NCI-H187 (cell line): ENCODE measurements at places on chromosomes 2 and 18.

DNA sequence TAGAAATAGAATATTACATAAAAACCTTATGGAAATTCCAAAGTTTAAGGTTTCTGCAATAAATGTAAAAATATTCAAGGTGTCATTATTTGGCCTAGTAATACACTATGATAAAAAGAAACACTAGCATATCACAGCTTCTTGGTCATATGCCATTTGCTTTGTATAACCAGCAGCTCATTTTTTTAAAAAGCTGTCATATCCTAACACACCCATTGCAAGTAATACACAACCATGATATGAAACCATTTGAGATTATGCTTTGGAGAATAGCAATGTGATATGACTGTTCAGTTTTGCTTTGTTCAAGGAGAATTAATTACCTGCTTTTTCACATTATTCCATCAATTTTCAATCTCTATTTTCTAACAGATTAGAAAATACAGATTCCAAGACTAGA is 149.0 kb downstream of the IKZF2 start:
- no peak for DNase-seq

- DNase-seq: no peak
These were observed 5.3 kb upstream of the TMEM185B start for GRCh38 chr2:120228503-120228902.

- DNase-seq: no peak
These were observed 149.9 kb downstream of the ZNF236 start for GRCh38 chr18:76972241-76972640.

DNA sequence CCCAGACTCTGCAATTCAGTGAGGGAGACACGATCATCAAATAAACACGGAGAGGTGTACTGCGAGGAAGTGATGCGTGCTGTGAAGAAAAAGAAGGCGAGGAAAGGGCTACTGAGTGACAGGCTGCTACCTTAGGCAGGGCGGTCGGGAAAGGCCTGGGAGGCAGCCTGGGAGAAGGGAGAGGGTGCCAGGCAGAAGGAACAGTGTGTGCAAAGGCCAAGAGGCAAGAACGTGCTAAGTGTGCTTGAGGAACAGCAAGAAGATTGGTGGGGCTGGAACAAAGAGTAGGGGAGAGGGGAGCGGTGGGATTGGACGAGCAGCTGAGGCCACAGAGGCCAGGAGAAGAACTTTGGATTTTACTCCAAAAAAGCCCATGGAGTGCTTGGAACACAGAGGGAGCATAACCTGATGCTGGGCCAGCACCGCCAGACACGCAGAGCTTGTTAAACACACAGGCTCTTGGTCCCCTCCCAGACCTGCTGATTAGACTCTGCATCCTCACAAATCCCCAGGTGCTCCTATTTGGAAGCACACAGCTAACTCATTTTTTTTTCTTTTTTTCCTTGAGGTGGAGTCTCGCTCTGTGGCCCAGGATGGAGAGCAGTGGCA is 30.4 kb downstream of the SERTAD2 start:
- DNase-seq: no peak

DNA sequence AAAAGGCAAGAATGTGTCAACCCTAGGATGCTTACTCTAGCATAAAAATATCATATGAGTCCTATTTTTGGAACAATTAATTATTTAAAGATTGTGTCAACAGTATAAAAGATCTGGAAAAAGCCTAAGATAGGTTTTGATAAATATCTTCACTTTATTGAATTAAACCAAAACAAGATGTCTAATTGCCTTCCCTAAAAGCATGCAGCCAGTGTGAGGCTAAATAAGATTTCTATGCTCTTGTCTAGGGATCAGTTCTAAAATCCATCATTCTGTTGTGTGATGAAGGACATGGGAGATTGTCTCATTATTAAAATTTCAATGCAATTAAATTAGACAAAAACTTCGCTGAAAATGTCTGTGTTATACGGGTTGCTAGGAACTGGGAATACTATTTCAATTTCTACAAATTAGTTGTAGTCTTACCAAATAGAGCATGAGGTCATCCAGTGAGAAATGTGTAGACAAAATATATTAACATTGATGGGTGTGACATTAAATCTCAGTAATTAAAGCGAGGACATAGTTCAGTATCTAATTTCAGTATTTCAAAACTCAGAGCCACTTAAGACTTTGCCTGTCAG is 535.6 kb upstream of the FSIP2 start:
- no peak for DNase-seq

GRCh38 chr2:41933585-41934320 is 114.1 kb upstream of the PKDCC start:
- DNase-seq: no peak

- no peak for DNase-seq
These were observed 1894.5 kb upstream of the CELF4 start for GRCh38 chr18:39460136-39460535.

- no peak for DNase-seq
These were observed 40.7 kb upstream of the GALR1 start for GRCh38 chr18:77208964-77209363.

- DNase-seq: no peak
These were observed 164.1 kb upstream of the CELF4 start for GRCh38 chr18:37729716-37730115.

DNA sequence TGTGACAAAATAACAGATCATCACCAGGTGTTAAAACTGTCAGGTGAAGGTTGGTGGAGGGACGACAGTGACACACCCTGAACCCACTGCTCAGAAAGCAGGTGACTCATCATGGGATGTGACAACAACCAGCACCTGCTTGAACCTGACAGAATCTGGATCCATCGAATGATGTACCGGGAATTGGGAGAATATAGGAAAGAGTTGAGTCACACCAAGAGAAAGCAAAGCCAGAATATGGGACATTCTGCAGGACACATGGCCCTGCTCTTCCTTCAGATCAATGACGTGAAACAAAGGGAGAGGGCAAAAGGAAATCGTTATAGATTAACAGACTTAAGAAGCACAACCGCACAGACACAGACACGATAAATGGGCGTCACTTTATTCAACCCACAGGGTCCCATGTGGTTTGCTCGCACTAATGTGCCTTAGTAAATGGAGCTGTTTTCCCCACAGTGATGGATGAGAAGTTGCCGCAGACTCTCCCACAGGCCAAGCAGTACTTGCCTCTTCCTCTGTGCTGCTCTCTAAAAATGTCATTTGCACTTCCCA is 100.1 kb downstream of the CRACDL start:
- DNase-seq: no peak

- no peak for DNase-seq
These were observed 198.9 kb upstream of the RND3 start for GRCh38 chr2:150686391-150686790.

GRCh38 chr2:58767828-58768714 is 526.9 kb upstream of the FANCL start:
- no peak for DNase-seq

DNA sequence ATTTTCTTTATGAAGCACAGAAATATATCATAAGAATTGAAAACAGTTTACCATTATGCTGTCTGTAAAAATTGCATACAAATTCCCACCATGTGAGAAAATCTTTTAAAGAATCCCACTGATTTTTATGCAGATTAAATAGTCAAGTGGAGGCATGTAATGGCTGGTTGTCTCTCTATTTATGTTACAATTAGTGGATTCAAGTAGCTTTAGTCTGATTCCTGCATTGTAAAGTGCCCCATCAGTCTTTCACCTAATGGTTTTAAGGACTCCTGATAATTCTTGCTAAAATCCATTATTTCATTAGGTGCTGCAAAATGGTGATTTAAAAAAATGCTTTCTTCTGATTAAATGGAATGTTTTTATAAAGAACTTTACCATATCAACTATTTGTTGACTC is 148.4 kb upstream of the MYO3B start:
- no peak for DNase-seq

GRCh38 chr2:121291251-121291580 is 6.2 kb upstream of the TFCP2L1 start:
- no peak for DNase-seq

DNA sequence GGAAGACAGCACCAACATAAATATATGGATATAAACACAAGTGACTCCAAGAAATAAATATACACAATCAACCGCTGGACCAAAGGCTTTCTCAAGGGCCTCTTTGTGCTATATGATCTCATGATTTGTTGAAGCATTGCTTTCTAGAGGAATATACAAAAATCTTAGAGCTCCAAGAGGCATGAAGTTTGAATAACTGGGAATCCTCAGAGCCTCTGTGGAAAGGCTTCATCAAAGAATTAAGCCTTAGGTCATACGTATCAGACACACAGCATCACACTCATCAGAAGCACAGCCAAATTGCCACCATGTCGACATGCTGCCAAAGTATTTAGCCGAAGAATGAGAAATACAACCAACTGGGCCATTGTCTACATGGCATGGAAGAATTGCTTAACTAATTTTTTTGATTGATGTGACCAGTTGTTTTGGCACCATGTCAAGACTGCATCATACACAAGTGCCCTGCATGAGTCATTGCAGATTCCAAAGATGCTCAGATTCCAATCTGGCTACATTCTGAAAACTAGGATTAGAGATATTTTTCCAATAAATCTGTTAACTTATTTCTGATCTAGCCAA is 860.6 kb upstream of the ZEB2 start:
- DNase-seq: no peak

- no peak for DNase-seq
These were observed 11.0 kb upstream of the RALB start for GRCh38 chr2:120241684-120242083.

GRCh38 chr2:101308432-101309210 is at the start of gene RNF149:
RNF149 (minus strand) TSS chr2:101308701; CDS start chr2:101308588, 113 bp downstream.
- DNase-seq: peak; percentile 67

GRCh38 chr18:29560270-29560669 is 1383.3 kb upstream of the CDH2 start:
- DNase-seq: no peak
